Erythroblast (primary cell): ENCODE measurements at places on chromosomes 2 and 18.
A peak's percentile ranks its signal among the peaks of the same experiment; 100 is the strongest.

- no peak for DNase-seq
These were observed 858 bp downstream of the KCNS3 start for GRCh38 chr2:17879137-17879912.

- DNase-seq: no peak
These were observed 6.4 kb downstream of the GALNT14 start for GRCh38 chr2:31131871-31132270.

DNA sequence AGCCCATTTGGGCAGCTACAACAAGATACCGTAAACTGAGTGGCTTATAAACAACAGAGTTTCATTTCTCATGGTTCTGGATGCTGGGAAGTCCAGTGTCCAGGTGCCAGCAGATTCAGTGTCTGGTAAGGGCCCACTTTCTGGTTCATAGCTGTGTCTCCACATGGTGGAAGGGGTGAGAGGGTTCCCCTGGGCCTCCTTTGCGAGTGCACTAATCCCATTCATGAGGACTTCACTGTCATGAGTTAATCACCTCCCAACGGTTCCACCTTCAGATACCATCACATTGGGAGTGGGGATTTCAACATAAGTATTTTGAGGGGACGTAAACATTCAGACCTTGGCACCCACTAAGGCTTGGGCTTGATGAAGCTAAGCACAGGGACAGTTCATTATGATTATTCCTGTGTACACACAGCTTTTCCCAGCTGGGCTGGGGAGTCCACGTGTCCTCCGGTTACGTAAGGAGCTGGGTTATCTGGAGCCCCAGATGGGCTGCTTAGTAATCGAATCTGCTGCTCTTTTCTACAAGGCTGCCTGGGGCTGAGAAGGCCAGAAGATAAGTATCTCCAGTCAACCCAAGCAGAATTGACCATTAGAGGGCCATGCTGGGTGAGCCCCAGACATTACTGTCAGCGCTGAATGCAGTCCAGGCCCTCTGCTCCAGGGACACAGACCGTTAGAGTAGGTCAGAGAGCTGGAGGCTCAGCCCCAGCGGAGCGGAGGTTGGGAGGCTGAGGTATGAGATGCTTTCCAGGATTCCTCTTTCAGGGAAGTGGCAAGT is 42.7 kb downstream of the EPAS1 start:
- DNase-seq: peak; percentile 98

DNA sequence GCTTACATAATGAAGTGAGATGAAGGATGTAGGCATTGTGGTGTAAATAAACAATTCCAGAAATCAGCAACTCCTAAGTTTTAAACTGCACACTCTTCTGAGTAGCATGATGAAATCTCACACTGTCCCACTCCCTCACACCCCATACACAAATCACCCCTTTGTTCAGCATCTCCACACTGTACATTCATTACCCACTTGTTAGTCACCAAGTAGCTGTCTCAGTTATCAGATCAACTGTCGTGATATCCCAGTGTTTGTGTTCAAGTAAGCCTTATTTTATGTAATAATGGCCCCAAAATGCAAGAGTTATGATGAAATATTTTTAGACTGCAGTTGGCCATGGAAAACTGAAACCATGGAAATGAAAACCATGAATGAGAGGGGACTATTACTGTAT is 135.7 kb downstream of the GRB14 start:
- no peak for DNase-seq

- DNase-seq: no peak
These were observed 219.0 kb downstream of the MYO3B start for GRCh38 chr2:170396799-170397459.

DNA sequence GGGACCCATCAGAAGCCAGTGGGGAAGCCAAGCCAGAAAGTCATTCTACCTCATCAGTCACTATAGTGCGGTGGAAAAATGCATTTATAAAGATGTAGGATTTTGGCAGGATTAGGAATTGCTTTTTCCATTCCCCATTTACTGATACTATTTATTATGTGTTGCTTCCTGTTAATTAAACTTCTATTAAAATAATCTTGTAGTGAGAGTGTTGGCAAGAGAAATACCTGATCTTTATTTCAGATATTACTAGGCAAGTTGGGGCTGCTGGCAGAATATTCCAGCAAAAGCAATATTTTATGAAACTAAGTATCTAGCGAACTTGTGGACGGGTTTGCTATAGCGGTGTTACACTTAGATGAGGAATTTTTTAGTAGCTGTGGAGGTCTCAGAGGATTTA is 23.9 kb upstream of the CDC42EP3 start:
- DNase-seq: no peak

DNA sequence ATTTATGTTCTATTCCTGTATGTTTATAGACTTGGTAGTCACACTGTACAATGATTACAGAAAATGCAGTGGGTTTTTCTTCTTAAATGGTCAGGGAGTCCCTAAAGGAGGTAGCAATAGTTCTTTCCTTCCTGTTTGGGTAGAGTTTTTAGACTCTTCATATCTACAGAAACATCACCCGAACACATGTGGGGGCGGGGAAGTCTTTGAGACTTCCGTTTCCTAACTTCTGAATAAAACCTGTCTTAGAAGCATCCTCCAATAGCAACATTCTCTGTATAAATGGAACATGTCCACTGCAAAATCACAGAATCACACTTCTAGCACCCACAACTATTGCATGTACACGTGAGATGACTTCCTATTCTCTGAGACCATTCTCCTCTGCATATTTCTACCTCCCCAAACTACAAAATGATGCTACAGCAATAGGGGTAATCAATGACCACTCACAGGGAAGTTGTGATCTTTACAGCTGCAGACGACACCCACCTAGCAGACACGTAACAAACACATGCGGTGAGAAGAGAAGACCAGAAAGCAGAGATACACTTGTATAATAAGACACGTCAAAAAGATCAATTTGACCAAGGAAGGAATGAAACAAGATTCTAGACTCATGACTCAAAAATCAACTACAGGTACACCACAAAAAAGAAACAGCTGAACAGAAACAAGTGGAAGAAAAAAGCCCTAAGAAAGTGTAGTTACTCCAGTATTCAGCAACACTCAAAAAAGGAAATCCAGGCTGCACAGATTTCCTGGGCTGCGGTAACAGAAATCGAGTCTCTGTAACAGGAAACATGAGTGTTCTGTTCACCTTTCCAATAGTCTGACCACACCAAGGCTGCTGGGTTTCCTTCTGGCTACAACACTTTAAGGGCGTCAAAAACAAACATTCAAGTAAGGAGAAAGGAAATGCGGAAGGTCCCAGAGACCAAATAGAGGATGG is 120.4 kb downstream of the ZNF516 start:
- DNase-seq: no peak

GRCh38 chr2:27024812-27025211 is 8.0 kb upstream of the TMEM214 start:
- DNase-seq: no peak

GRCh38 chr2:32478889-32479620 is 122.2 kb downstream of the BIRC6 start:
- DNase-seq: no peak

DNA sequence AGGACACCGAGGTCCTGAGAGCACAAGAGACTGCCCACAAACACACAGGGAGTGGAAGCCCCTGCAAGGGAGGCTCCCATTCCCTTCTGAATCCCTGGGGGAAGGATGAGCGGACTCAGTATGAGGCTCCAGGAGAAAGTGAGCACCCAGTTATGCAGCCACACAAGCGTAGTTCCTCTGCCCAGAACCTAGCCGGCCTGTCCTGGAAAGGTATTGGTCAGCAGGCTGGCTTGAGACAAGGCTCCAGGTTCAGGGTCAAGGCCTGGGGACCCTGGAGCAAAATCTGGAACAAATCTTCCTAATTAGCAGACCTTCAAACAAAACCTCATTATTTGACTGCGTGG is 1.2 kb upstream of the CAPG start:
- no peak for DNase-seq

- peak; percentile 50 for DNase-seq
These were observed 173.1 kb upstream of the STON1 start for GRCh38 chr2:48356701-48357325.

DNA sequence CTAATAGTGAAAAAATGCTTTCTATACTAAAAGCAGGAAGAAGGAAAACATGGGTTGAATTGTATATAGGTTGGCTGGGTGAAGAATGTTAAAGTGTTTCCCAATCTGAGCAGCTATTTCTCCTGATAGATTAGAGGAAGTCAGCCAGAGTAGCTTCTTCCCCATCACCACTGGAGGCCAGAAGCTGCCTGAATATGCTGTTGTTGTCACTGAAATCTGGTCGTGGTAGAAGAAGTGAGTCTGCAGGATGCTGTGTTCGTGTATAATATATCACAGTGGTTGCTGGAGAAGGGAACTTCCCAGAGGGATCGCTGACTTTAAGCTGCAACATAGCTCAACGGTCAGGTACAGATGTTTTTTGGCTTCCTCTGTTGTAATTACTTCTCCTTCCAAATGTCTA is 247.5 kb upstream of the LRATD1 start:
- no peak for DNase-seq

DNA sequence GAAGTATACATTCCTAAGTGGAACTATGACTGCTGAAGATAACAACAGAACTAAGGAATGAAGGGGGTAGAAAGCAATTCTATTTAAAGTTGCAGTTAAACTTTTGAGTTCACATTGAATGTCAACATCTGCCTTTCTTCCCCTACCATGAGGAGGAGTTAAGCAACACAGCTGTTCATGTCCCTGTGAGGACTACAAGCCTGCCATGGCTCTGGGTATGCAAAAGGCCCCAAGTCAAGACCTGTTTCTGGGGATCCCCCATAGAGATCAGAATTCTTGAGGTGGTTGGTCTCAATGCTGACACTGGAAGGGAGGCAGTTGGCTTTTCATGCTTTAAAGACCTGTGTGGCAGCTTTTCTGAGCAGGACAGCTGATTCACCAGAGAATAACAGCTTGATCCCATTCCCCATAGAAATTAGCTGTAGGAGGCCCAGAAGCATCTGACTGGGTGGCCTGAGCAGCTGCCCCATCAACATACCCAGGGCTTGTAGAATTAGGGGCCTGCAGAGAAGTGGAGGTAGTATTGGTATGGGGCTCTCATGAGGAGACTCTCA is 131.0 kb downstream of the SETBP1 start:
- no peak for DNase-seq

GRCh38 chr2:40409734-40410133 is 42.2 kb downstream of the SLC8A1 start:
- DNase-seq: no peak

- no peak for DNase-seq
These were observed 56.2 kb downstream of the EFR3B start for GRCh38 chr2:25098056-25098455.

DNA sequence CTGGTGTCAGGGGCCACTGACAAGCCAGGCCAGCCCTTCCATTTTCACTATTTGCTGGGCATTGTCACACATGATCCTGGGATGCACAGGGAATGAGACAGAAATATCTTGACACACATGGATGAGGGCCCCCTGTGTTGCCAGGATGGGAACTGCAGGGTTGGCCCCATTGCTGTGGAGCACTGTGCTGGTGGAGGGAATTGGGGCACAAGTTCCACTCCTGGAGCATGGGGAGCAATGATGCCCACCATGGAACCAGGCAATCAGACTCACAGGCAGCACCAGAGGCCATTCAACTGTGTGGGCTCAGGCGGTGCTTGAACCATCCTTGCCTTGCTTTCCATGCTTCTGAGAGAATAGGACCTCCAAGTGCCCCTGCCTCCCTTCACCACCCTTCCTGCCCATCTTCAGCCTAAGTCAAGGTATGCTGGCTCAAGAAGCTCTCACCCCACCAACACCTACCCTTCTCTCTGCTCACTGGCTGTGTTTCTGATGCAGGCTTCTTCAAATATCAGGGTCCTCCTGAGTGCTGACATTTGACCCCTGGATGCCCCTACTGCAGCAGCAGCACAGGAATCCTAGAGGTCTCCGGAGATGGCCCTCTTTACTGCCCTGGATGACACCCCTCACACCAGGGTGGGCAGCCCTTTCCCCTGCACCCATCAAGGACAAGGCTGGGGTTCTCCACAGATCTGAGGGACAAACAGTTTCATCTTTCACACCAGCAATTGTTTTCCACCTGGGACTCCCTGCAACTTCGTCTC is 11.0 kb downstream of the ADRA2B start:
- no peak for DNase-seq

DNA sequence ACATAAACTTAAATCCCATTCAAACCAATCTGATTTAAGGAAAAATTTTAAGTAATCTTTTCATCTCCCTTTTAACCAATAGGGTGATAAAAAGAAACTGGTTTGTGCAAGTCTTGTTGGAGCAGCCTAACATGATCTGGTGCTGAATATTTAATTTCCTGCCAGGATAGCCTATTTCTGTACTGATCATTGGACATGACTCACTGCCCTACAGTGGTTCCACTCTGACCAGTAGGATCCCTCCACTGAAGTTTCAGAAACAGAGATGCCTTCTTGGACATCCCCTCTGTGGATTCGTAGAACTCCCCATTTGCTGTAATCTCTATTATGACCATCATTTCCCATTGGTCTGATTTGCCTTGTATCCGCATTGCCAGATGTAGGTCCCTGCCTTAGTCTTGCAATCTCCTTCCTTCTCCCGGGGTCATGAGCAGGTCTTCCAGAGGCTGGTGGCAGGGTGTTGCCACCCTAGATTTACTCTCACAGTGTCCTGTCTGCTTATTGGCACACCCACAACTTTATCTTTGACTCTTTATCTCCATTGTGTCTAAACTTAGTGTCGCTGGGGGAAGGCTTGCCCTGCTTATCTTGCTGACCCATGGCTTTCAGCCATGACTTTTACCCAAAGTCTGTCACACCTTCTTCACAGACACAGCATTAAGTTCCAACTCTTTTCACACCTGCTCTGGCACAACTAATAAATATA is 12.3 kb upstream of the SETBP1 start:
- no peak for DNase-seq

DNA sequence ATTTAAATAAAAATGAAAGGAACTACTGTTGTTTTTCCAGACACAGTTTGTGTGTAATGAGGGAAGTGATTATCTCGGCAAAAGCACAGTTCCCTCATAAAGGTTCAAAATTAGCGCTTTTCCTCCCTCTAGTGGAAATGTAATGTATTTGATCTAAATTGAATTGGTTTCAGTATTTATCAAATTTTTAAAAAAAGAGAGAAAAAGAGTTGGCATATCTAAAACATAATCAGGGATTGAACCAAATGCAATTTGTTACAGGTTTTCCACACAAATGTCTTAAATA is 37.5 kb downstream of the CMPK2 start:
- DNase-seq: peak; percentile 68

- no peak for DNase-seq
These were observed 94.5 kb upstream of the CHRNA1 start for GRCh38 chr2:174858745-174859144.

DNA sequence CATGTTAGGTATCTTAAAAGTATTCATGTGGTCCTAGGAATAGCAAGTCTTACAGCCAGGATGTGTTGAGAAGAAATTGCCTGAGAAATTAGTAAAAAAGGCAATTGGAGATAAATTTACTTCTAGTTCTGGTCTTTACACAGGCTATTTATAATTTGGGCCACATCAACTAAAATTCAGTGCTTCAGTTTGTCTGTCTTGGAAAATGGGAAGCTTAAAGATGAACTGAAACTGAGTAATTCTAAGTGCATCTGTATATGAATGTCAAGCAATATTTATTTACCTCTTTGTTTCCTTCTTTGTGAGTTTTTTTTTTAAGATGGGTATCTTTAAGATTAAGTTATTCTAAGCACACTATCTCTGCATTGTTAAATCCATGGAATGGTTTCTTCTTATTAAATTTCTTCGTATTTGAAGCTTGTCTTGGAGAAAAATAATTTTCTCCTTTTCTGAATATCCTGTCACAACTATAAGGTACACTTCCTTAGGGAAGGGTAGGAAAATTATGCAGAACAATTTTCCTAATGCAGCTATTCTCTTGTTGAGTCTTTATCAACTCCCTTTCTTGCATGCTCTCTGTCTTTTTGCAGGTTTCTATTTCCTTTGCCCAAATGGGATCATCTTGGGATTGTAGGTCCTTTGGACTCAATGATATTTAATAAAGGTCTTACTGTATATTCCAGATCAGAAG is 39.7 kb upstream of the MMADHC start:
- DNase-seq: no peak
